ENCODE measurements at places on chromosomes 6 and 20. TPM values are rescaled to one million over a fixed set of nuclear protein-coding genes. Genes with fewer than 3 reads are reported as not detected.

Gene OR2J2
- not detected for total RNA-seq

Gene WFDC5
- total RNA-seq: not detected

Gene ZNF334
- total RNA-seq: not detected

Gene FNDC1
- 0.06 TPM for total RNA-seq

Gene LY86
- total RNA-seq: not detected
